ENCODE measurements at places on chromosomes 5 and 9.

- DNase-seq, result no peak
These were observed 63.0 kb upstream of the JAK2 start for GRCh38 chr9:4922101-4922500.

GRCh38 chr5:66976108-66976507 is 220.5 kb downstream of the CD180 start:
- DNase-seq, result no peak

DNA sequence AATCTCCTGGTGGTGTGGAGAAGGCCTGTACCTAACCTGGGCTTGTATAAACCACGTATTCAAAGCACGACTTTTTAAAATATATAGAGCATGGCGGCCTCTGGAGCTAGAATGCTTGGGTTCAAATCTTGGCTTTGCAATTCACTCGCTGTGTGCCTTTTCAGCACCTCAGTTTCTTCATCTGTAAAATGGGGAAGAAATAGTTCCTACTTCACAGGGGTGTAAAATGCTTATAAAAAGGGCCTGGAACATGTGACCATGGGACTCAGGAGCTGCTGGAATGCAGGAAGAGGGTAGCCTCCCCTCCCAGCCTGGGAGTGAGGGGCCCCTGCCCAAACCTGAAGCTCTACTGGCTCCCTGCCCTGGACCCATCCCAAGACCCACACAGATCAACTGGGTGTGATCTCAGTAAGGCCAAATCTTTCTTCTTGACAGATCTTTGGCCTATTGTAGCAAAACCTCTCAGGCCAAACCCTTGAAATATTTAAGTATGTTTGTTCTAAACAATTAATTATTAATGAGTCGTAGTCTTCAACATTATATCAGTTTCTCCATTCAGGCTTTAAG is 269.0 kb downstream of the ZSWIM6 start:
- no peak for DNase-seq

DNA sequence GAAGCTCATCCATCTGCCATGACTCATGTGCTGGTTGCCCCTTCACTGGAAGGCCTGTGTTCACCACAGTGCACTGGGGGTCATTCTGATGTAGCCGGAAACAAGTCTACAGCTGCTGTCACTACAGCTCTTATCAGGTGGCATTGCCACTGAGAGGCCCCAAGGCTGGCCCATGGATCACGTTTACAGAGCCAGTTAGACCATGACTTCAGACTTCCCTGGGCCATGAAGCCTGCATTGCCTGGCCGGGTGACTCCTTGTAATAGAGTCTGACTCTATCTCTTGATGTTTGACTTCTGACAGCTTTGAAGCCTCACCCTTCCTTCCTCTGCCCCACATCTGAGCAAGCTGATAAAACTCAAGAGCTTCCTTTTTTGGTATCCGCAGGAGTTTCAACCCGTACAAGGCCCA is 473.5 kb upstream of the DAP start:
- DNase-seq, result no peak

GRCh38 chr5:93611976-93612854 is 29.2 kb downstream of the NR2F1 start:
- DNase-seq, result no peak

- no peak for DNase-seq
These were observed 223.6 kb upstream of the KIF2A start for GRCh38 chr5:62082370-62082801.

DNA sequence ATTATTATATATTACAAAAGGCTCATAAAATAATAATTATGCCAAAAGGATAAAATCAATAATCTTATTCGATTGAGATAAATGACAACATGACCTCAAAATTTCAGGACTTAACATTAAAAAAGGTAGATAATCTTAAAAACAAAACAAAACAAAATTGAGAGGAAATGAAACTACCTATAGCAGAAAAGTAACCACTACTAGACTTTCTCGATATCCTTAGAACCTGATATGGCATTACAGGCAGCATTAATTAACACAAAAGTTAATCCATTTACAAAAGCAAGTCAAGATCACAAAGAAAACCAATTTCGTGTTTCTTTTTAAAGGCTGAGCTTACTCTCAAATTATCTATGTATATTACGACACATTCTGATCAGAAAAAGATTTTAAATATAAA is 29.9 kb downstream of the TMEM161B start:
- DNase-seq, result no peak

GRCh38 chr9:86778761-86779160 is 168.5 kb downstream of the GAS1 start:
- no peak for DNase-seq

GRCh38 chr5:116457062-116457461 is 117.6 kb downstream of the SEMA6A start:
- DNase-seq, result no peak

All from mesothelial cell of epicardium (in vitro differentiated cells).